Sigmoid colon (tissue), 7 donors: ENCODE measurements at places on chromosomes 3 and 15. TPM values are rescaled to one million over a fixed set of nuclear protein-coding genes. Genes with fewer than 3 reads are reported as not detected.

Gene ABI3BP
- 79.6 TPM for total RNA-seq

Gene EPHA3
- total RNA-seq, result 19.4 TPM

Gene PDIA5
- total RNA-seq, result 13.9 TPM

Gene OXTR
- total RNA-seq, result 0.16 TPM

Gene DPPA2
- total RNA-seq, result not detected

Gene LEKR1
- total RNA-seq, result 0.68 TPM

Gene GOLGA6L22
- not detected for total RNA-seq

Gene VEPH1
- 0.82 TPM for total RNA-seq

Gene C3orf22
- not detected for total RNA-seq

Gene NGLY1
- total RNA-seq, result 17.9 TPM

Gene ESYT3
- total RNA-seq, result 16.8 TPM

Gene PLSCR2
- total RNA-seq, result not detected
